ENCODE measurements at places on chromosomes 2 and 18.

GRCh38 chr2:239688122-239688681 is 287.4 kb upstream of the HDAC4 start:
- DNase-seq = no peak

GRCh38 chr2:109210431-109211200 is 81.6 kb downstream of the SH3RF3 start:
- no peak for DNase-seq

DNA sequence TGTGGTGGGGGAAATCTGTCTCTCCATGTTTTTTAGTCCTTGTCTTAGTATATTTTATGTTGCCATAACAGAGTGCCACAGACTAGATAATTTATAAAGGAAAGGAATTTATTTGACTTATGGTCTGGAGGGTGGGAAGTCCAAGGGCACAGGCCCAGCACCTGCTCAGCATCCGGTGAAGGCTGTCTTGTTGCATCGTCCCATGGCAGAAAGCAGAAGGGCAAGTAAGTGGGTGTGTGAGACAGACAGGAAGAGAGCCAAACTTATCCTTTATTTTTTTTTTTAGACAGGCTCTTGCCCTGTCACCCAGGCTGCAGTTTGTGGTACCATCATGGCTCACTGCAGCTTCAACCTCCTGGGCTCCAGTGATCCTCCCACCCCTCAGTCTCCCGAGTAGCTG is 98.1 kb downstream of the HS1BP3 start:
- DNase-seq = no peak

DNA sequence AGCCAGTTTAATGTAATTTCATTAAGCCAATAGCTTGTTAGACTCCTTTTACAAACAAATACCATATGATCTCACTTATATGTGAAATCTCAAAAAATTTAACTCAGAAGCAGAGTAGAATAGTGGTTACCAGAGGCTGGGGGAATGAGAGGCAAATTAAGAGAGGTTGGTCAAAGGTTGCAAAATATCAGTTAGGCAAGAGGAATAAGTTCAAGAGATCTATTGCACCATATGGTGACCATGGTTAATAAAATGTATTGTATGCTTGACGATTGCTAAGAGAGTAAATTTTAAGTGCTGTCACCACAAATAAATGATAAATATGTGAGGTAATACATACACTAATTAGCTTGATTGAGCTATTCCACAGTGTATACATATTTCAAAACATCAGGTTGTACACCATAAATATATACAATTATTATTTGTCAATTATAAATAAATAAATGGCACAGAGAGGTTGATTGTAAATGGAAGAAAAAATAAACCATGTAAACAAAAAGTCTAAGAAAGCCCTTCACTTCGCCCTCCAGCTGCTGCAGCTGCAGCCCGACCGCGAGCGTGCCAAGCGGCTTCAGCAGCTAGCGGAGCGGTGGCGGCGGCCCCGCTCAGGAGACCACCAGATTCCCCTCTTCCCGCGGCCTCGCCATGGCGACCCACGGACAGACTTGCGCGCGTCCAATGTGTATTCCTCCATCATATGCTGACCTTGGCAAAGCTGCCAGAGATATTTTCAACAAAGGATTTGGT is 23.0 kb upstream of the ACTR2 start:
- peak; percentile 5 for DNase-seq

DNA sequence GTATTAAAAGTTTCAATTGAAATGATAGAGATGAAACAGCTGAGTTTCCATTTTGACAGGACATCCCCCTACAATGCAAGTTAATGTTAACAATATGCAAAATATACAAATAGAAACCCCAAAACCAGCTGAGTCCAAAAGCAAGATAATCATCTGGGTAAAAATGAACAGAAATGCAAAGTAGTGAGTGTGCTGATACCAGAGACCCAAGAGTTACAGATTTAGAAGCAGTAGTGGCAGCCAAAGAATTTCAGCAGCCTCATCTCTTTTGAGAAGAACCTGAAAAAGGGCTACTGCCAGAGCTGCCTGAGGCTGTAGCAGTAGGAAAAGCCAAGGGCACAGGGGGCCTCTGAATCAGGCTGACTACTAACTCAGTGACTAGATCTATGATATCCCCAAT is 82.6 kb downstream of the THADA start:
- DNase-seq = no peak

DNA sequence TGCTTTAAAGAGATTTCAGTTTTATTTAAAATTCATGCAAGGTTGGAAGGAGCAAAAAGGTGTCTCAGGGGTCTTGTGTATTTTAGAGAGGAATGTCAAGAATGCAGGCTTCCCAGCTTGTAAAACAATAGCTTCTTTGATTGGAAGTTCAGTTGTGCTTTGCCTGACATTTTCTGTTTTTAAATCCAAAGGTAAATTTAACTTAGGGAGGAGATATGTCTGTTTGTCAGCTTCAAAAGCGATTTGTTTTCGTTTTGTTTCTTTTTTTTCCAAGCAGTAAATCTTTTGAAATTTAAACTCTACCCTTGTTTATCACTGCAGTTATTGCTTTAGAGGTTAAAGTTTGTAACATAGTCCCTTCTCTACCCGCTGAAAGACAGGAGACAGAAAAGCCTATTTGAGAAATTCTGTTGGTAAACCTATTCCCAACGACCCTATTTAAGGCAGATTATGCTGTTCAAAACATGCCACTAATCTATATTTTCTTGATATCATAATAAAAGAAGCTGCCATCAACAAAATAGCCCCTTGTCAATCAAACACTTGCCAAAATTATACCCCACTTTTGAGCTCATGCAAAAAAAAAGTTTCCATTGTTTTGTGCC is 639.6 kb downstream of the IRS1 start:
- DNase-seq = no peak

- no peak for DNase-seq
These were observed 87.3 kb downstream of the LRRTM4 start for GRCh38 chr2:77434880-77435279.

DNA sequence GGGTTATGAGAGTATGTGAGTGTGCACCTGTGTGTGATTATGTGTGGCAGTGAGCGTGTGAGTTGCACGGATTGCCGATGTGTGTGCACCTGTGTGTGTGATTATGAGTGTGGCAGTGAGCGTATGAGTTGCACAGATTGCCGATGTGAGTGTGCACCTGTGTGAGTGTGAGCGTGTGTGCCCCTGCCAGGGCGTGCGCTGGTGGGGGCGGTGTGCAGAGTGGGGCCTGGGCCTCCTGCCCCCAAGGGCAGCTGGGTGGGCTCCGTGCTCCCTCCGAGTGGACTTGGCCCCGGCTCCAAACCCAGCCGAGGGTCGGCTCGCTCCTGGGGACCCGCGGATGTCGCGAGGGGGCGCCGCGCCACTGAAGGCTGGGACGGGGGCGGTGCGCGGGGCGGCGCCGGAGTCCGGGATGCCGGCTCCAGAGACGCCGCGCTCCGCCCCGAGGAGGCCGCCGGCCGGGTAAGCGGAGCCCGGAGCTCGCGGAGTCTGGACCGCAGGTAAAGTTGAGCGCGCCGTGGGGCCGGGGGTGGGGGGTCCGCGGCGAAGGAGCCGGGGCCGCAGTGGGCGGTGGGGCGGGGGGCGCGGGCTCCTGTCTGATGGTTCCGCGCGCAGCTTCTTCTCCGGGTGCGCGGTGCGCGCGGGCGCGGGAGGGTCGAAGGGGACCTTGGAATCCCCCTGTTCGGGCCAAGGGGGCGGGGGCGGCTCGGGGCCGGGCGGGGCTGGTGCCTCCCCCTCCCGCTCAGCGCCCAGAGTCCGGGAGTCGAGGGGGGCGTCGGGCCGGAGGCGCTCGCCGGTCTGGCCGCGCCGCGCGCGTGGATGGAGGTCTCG is at the start of gene KCNG2:
Gene KCNG2, plus strand, starts transcription at position 421 of the 828 bp plus-strand sequence. CDS start 65,730 bp downstream, outside the sequence.
- no peak for DNase-seq

DNA sequence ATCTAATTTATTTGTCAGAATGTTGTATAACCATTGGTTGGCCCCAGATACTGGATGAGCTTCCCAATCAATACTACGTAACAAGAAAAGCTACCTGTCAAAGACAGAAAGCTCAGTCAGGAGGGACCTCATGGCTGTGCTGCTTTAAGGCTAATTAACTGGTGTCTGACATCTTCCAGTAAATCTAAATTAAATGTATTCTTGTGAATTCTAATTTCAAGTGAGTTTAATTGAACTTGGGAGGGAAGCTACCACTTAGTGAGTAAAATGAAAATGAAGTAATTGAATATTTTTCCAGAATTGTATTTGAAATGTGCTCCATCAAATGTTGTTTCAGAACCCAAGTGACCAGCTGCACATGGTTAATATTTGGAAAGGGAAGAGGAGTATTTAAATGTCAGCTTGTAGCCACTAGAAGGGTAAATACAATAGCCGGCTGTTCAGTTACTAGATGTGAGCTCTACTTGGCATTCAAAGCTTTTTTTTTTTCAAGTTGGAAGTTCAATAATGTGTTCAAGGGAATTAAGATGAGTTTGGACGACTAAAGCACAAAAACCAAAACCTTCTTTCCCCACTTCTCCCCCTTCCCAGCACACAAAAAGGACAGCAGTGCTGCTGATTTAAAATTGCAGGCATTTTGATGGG is 62.0 kb downstream of the GPR39 start:
- no peak for DNase-seq

- DNase-seq = no peak
These were observed 9.0 kb downstream of the TMEM247 start for GRCh38 chr2:46488389-46488788.

GRCh38 chr18:21444465-21445212 is 155.9 kb downstream of the ESCO1 start:
- no peak for DNase-seq

- DNase-seq = no peak
These were observed 111.5 kb downstream of the MTCL1 start for GRCh38 chr18:8816816-8817215.

GRCh38 chr2:215360596-215360995 is 48.7 kb downstream of the ATIC start:
- DNase-seq = no peak

DNA sequence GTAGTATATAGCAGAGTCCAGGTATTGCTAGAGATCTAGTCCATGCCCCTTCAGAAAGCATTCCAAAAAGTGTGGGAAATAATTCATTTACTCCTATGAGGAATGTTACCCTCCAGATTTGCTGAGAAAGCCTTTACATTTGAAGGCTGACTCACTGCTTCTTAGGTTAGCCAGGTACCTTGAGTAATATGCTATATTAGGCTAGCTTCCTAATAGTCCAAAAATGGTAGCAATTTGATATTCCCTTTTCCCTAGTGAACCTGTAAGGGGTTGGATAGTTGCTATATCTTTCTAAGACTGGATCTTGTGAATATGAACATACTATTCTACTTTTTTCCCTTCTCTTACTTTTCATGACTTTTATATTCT is 63.6 kb downstream of the SPOPL start:
- no peak for DNase-seq

DNA sequence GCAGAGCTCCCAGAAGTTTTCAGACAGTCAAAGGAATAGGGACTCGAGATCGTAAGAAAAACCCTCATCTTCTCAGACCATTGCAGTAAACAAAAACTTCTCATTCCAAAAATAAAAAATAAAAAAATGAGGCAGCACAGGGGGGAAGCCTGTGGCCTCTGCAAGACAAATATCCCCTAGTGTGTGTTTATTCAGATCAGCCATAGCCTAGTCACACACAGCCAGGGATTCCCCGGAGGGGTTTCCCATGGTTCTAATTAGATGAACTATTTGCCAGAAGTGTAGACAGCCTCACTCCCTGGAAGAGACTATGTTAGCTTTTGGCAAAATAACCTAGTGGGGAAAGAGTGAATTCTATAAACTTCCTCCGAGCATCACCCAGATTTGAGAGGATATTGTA is 122.9 kb upstream of the KLF7 start:
- DNase-seq = no peak

DNA sequence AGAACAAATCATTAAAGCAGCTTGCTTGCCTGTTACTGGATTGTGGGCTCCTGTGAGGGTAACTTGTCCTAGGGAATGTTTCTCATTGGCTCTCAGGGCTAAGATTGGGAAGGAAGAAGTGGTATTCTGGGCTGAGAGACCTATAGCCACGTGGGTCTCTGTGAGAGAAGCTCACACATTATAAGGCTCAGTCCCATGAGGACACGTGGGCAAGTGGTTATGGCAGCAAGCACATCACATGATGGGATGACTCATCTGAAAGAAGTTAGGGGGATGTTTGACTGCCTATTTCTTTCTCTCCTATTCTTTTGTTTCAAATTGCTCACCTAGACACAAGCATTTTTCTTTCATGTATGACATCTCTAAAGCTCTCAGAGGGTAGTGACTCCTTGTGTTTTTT is 418.0 kb upstream of the ST6GAL2 start:
- no peak for DNase-seq

GRCh38 chr2:72543497-72544216 is 282.2 kb downstream of the EXOC6B start:
- DNase-seq = no peak

DNA sequence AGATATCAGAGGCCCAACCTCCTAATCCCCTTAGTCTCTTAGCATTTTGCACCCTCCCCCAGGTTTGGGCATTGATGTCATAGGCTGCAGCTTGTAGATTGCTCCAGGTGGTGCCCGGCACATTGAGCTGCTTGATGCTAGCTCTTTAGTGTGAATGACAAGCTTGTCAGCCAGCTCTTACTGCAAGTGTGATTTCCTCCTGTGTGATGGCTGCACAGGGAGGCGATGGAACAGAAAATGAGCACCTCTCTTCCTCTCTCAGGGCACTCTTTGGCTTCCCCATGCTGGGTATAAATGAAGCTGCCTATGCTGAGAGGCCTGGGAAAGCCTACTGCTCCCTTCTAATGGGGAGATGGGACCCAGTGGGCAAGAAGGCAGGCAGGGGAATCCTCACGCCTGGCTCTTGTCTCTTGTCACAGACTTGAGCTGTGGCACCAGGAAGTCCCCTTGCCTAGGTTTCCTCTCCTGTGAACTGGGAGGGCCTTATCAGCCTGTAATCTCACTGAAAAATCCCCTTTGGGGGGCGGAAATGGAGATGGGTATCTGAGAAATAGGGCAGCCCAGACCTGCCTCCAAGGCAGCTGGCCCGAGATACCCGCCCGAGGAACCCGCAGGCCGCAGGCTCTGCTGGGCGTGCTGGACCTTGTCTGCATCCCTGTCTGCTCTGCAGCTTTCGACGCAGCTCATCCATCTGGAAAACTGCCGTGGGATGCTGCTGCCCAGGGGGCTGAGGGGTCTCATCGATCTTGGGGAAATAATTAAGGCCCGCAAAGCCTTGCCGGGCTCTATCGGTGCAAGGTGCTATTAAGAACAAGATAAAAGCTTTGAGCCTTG is 163.5 kb upstream of the CXCR4 start:
- DNase-seq = no peak

- no peak for DNase-seq
These were observed 464.9 kb downstream of the PARD3B start for GRCh38 chr2:205010196-205010595.

DNA sequence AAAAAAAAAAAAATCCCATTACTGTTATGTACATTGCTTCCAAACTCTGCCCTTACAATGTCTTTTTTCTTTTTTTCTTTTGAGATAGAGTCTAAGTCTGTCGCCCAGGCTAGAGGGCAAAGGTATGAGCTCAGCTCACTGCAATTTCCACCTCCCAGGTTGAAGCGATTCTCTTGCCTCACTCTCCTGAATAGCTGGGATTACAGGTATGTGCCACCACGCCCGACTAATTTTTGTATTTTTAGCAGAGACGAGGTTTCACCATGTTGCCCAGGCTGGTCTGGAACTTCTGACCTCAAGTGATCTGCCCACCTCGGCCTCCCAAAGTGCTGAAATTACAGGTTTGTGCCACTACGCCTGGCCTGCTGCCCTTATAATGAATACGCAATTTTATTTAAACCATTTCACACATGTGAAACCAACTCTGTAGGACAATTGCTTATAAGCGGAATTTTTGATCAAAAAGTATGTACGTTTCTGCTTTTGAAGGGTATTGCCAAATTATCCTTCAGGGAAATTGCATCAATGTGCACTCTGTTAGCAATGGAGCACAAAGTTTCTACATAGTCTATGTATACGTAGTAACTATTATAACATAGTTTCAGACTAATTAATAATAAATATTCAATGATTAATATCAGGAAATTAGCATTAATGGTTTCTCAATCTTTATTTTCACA is 55.7 kb upstream of the ACTR3 start:
- DNase-seq = no peak
